Stimulated activated memory B cell treated with anti-CD40 and anti-IgM and Interleukin-4, amounts not matched to agents 10 μg/mL and 1 μg/mL and 100 μg/mL, for 72 hours (primary cell): ENCODE measurements at places on chromosomes 12 and 14.

DNA sequence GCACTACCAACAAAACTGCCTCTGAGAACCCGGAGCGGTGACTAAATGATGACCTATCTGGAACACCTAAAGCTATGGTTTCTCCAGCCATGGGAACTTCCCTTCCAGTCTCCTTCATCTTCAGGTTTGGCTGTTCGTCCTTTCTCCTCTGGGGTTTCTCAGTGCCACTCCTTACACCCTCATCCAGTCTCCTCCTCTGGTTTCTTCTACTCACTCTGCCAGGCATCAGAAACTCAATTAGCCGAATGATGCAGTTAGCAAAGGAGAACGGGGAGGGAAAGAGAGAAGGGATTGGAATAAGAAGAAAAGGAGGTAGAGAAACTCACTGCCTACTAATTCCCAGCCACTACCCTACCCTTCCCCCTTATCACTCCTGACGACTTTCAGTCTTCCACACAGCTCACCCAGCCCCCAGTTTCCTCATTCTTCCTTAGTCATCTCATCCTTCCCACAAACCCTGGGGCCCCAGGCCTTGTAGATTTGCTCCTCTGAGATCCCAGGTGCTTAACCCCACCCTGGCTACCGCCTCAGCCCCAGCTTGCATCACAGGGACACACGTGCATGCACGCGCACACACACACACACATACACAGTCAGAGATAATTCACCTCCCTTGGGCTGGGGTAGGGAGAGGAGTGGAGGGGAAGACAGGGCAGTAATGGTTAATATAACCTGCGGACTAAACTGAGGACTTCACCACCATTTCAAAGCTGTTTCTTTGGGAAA lies 13.0 kb downstream of the FGD6 start:
- peak; percentile 51 for ATAC-seq

DNA sequence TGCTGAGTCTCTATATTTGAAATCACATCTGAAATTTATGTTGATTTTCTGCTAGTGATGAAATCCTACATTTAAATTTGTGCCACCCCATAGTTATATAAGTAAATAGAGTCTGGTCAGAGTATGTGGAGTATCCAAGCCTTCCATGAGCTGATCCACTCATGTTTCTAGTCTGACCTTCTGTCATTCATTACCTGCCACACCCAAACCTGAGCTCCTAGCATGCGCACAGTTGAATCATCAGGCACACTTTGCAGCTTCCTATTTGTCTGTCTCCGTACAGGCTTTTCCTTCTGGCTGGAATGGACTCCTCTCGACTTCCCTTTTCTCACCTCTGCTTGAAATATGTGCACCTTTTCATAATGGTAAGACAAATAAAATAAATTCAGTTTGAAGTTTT lies 45.3 kb upstream of the LRIG3 start:
- ATAC-seq = no peak

DNA sequence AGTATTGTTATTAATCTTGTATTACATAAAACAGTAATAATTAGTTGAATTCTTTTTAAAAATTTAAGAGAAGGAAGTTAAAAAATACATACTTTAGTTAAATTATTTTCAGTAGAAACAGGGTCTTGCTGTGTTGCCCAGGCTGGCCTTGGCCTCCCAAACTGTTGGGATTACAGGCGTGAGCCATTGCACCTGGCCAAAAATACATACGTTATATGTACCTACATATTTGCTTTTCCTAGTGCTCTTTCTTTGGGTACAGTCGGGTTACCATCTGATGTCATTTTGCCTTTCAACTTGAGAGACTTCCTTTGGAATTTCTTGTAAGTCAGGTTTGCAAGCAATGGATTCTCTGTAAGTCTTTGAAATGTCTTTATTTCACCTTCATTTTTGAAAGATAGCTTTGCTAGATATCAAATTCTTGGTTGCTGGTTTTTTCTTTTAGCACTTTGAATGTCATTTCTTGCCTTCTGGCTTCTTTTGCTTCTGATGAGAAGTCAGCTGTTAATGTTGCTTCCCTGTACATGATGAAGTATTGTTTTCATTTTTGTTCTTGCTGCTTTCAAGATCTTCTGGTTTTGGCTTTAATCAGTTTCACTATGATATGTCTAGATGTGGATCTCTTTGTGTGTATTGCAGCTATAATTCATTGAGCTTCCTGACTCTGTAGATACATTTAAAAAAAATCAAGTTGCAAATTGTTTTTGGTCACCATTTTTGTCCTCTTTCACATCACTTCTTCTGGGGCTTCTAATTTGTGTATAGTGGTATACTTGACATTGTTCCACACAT lies 84.4 kb downstream of the SPATS2 start:
- no peak for ATAC-seq

DNA sequence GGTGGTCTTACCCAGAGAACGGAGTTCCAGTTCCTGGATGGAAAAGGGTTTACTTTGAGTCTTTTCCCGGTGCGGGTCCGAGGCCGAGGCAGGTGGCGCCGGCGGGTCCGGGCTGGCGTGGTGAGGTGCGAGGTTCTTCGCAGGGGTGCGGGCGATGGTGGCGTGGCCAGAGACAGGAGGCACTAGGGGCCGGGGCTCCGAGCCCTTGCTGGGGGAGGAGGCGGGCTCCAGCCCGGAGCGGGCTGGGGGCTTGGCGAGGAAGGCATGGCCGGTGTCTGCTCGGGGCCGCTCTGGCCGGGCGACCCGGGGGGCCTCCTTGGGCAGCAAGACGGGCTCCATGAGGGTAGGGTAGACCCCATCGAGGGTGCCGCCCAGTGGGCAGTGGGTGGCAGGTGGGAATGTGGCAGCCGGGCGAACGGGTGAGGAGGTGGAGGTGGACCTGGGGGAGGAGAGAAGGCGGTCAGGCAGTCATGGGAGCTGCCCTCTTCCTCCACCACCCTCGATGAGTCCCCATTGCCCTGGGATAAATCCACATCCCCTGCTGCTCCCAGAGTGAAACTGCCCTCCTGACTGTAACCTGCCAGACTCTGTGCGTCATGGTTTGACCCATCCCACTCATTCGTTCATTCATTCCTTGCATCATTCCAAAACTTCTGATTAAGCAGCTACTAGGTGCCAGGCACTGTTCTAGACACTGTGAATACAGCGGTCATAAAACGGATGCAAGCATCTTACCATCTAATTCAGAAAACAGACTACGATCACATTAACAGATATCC lies 42.0 kb downstream of the RFLNA start:
- ATAC-seq = peak; percentile 2

DNA sequence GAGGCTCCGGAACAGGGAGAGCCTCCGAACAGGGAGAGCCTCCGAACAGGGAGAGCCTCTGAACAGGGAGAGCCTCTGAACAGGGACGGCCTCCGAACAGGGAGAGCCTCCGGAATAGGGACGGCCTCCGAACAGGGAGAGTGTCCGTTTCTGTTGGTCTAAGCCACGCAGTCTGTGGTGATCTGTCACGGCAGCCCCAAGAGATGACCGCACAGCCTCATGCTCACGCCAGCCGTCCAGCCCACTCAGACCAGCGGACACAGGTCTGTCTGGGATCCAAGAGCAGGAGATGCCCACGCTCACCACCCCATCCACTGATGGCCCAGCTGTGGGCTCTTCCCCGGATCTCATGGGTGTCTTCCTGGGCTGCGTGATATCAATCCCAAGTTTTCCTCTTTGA lies 33.3 kb downstream of the GALNT9 start:
- ATAC-seq = no peak
